Ecto neural progenitor cell (in vitro differentiated cells): ENCODE measurements at places on chromosomes 2 and 18.
A peak's percentile ranks its signal among the peaks of the same experiment; 100 is the strongest.

GRCh38 chr2:240213226-240213475 lies 72.7 kb upstream of the OTOS start:
- no peak for DNase-seq

GRCh38 chr2:3642521-3643215 lies 15.3 kb upstream of the ALLC start:
- peak; percentile 23 for DNase-seq

GRCh38 chr2:65026154-65026553 lies 30.1 kb upstream of the CEP68 start:
- DNase-seq = no peak

DNA sequence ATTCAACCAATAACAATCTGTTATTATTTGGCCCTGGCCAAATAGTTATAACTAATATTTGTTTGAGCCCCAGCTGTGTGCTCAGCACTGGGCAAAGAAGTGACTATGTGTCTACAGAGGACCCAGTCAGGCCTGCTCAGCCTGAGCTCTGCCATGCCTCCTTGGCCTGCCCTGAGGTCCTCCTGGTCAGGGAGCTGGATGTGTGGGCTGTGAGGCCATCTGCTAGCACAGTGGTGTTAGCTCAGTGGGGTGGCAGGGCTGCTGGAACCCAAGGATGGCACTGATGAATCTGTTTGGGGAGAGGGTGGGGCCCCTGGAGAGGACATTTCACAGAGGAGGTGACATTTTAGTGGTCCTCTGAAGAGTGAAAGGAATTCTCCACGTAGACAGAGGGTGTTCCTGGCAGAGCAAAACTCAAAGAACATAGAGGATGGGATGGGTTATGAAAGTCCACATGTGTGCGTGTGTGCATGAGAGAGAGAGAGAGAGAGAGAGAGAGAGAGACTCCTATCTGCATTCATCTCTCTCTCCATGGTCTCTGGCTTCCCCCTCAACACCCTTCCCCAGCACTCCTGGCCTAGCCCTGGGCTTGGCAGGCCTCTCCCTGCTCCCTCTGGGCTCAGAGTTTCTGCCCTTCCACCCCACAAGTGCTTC lies 21.2 kb upstream of the ATOH8 start:
- no peak for DNase-seq

DNA sequence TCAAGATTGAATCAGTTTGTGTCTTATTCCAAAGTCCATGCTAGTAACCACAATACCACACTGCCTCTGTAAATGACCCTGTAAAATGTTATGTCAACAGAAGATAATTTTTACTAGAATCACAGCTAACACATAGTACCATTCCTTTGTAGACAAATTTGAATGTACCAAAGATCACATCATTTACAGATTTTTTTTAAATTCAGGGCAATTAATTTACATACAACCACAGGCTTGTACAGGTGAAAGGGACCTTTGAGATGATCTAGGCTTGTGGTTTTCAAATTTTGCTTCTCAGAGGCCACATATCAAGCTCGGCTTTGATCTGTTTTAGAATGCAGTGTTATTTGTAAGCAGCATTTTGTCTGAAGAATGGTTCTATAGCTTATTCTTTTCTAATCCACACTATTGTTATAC lies 63.8 kb upstream of the PPM1B start:
- DNase-seq = no peak

GRCh38 chr18:13036622-13037320 lies 45.6 kb downstream of the CEP192 start:
- no peak for DNase-seq

- no peak for DNase-seq
Measured at GRCh38 chr18:36128530-36128870, 640 bp downstream of the SLC39A6 start.

DNA sequence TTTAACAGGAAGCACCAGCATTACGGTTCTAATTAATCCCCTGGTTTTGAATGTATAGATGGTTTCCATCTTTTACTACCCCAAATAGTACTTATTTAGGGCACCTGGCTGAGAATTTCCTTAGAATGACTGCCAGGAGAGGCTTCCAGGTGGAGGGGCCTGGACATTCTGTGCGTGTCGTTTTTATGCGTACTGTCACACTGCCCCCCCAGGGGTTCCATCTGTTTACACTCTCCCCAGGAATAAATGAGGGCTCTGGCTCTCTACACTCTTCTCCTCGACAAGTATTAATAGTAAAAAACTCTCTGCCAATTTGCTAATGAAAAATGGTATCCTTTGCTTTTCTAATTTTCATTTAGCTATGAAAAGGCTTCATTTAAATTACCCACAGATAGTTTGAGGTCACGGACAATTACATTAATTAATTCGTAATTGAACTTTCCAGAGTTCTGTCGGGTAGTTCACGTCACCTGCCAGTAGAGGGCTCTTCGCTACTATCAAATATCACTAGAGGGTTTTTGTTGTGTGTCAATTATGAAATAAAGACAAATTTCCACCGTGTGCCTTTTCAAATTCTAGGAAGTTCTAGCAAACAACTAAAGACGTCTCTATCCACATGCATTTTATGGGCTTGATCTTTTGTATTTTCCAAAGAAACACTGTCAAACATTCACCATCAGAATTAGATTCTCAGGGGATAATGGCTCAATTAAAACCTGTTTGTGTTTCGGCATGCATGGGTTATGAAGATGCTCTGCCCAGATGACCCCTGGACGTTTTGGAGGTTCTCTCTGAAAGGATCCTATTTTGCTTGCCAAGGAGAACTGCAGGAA lies 88.8 kb upstream of the ASB18 start:
- DNase-seq = no peak

DNA sequence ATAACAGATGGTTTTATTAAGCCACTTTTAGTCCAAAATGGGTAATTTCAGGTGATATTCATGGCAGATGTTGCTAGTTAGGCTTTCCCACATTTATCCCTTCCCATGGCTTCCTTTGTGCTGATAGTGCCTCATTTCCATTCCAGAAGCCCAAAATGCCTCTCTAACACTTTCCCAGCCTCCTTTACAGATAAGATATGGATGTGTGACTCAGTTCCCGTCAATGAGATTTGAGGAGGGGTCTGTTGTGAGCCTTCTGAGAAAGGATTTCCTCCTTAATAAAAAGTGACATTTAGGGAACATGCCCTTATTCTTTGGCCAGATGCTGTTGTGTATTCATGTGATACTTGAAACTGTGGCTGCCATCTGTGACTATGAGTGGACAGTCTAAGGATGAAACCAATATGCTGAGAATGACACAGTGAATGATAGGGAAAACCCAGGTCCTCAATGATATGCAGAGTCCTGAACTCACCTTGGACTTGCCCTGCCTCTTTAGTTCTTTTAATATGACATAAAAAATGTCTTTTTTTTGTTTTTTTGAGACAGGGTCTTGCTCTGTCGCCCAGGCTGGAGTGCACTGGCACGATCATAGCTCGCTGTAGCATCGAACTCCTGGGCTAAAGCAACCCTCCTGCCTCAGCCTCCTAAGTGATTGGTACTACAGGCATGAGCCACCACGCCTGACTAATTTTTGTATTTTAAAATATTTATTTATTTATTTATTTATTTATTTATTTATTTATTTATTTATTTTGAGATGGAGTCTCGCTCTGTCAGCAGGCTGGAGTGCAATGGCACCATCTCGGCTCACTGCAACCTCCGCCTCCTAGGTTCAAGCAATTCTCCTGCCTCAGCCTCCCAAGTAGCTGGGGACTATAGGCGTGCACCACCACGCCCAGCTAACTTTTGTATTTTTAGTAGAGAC lies 5.8 kb upstream of the ACSL3 start:
- no peak for DNase-seq

GRCh38 chr2:64525317-64525613 lies 1.1 kb downstream of the AFTPH start:
- no peak for DNase-seq

DNA sequence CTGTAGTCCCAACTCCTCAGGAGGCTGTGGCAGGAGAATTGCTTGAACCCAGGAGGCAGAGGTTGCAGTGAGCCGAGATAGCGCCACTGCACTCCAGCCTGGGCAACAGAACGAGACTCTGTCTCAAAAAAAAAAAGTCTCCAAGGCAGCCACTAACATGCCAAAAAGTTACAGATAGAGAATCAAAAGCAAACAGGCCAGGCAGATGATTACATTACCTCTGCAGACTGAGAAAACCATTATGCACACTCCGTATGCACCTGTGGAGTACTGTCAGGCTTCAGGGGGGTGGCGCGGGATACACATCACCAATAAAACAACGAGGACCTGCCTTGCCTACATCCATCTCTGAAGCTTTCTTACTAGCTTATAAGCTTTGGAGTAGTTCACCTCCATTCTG lies 10.3 kb downstream of the STAM2 start:
- no peak for DNase-seq

DNA sequence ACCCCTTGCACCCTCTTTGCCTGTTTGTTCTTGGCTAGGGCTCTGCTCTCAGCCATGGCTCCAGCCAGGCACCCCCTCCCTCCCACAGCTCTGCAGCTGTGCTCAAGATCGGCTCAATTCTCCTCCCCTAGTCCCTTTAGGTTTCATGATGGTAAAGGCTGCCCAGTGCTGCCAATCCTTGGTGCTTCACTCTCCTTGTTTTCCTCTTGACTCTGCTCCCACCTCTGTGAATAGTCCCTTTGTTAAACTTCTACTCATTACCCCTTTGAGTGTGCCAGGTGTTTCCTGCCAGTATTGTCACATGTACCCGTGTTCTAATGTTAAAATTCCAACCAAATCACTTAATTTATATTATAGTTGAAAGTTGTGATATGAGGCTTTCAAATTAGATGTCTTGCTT lies 101.0 kb upstream of the CERS6 start:
- DNase-seq = no peak

- no peak for DNase-seq
Measured at GRCh38 chr2:241232736-241233575, 44.5 kb downstream of the ANO7 start.

GRCh38 chr2:95041060-95041823 lies 15.7 kb downstream of the MAL start:
- DNase-seq = no peak

DNA sequence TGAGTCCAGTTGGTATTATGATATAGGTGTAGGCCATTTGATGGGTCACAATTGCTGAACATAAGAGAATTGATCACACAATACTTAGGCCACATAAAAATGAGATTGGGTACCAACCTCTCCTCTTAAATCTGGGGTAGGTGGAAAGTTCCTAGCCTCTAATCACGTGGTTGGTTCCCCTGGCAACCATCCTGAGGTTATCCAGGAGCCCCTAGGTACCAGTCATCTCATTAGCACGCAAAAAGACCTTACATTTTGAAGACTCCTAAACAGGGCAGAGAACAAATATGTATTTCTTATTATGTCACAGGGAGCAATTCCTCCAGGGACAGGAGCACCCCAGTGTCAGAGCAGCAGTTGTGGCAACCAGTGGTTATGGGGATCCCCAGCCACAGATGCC lies 12.7 kb upstream of the SELENOI start:
- no peak for DNase-seq

DNA sequence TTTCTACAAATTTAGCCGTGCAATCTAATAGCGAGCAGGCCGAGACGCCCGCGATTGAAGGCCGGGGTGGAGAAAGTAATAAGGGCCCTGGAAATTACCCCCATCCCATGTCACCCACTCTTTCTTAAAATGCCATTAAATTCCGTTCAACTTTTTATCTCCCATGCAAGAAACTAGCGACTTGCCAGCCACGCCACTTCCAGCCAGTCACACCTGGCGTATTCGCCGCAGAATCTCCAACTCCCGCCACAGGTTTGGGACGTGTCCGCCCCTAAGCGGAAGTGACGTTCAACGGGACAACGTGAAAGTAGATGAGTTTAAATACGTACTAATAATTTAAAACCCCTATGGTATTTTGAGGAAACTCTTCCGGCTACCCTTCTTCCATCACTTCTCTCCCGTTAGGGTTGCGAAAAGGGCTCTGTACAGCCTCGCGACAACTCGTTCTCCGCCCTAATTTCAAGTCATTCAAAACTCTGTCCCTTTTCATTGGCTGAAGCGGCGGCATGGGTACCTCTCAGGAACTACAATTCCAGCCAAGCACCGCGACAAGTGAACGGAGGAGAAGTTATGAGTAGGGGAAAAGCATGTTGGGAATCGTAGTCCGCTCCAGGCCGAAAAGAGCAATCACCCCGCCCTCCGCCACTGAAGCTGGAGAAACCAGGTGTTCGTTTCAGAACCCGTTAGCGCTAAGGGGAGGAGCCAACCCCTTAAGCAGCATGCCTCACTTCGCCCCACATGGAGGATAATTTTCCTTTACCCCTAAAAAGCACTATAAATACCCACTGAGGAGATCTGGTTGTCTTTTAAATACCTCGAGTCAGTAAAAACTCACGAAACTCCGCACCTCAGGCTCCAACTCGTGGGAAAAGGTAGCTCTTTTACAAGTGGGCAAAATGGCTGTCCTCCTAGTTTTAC lies at the start of gene ZRANB3:
Gene ZRANB3, minus strand, starts transcription at position 906 of the 918 bp plus-strand sequence.
- DNase-seq = peak; percentile 93

DNA sequence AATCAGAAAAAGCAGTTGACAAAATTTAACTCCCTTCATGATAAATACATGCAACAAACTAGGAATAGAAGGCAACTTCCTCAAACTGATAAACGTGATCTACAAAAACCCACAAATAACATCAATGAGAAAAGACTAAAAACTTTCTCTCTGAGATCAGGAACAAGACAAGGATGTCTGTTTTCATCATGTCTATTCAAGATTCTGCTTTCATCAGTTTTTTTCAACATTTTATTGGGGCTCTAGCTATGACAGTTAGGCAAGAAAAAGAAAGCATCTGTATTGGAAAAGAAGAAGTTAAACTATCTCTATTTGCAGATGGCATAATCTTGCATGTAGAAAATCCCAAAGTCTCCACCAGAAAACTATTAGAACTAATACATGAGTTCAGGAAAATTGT lies 12.3 kb upstream of the CHST10 start:
- DNase-seq = no peak

DNA sequence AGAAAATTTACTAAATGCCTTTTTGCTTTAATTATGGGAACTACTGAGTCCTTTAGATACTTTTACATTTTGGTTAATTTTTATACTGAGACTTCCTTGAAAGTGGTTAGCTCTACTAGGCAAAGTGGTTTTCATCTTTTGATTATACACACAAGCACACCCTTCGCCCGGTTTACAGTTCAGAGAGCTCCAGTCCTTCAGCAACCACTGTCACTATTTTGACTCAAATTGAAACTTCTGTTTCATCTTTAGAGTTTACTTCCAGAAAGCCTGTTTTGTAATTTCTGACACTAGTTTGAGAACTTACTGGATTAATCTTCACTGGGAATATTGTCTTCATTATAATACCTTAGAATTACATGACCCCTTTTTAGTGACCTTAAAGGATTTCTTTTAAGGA lies 140.3 kb upstream of the FOSL2 start:
- DNase-seq = no peak

- no peak for DNase-seq
Measured at GRCh38 chr2:135820003-135820618, 16.9 kb downstream of the LCT start.

DNA sequence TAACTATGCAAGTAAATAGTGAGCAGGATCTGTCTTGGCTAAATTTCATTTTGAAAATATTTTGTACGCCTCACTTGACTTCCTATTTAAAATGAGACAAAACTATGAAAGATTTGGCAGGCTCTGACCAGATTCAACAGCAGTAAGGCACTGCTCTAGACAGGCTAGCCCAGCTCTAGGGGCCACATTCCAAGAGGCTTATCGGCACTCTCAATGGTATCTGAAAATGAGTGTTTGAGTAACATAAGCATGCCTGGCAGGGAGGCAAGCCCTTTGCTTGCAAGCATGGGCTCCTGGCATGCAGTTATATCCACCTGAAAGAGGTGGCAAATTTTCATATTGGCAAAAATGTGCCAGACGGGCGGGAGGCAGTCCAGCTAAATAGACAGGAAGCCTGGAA lies 10.5 kb downstream of the CAPN13 start:
- no peak for DNase-seq

- no peak for DNase-seq
Measured at GRCh38 chr2:108623616-108624015, 89.3 kb downstream of the LIMS1 start.

GRCh38 chr2:205612636-205613035 lies 69.7 kb upstream of the NRP2 start:
- DNase-seq = no peak
